Suppressor macrophage treated with lipopolysaccharide for 1 hour (primary cell): ENCODE measurements at places on chromosomes 4 and X.

- no peak for DNase-seq
These were observed 1.7 kb upstream of the TIFA start for GRCh38 chr4:112287258-112287989.

GRCh38 chrX:134599184-134599914, 58.9 kb downstream of the PLAC1 start:
- DNase-seq = peak; percentile 42

GRCh38 chr4:180449395-180449956, 1793.7 kb upstream of the TENM3 start:
- DNase-seq = peak; percentile 28

DNA sequence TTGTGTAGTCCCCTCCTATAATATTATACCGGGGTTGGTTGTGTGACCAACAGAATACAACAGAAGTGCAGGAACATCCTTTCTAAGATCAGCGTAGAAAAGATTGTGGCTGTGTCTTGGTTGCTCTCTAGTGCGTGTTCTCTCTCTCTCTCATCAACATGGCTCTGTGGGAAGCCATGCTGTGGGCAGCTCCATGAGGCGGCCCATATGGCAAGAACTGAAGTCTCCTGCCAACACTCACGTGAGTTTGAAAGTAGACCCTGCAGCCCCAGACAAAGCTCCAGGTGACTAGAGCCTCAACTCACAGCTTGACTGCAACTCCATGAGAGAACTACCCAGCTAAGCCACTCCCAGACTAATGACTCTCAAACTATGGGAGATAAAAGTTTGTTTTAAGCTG, 118.7 kb downstream of the TSPAN5 start:
- DNase-seq = no peak

GRCh38 chrX:154378059-154378798, 866 bp upstream of the EMD start:
- peak; percentile 51 for DNase-seq

GRCh38 chrX:68083510-68083909, 349.8 kb downstream of the OPHN1 start:
- DNase-seq = no peak

DNA sequence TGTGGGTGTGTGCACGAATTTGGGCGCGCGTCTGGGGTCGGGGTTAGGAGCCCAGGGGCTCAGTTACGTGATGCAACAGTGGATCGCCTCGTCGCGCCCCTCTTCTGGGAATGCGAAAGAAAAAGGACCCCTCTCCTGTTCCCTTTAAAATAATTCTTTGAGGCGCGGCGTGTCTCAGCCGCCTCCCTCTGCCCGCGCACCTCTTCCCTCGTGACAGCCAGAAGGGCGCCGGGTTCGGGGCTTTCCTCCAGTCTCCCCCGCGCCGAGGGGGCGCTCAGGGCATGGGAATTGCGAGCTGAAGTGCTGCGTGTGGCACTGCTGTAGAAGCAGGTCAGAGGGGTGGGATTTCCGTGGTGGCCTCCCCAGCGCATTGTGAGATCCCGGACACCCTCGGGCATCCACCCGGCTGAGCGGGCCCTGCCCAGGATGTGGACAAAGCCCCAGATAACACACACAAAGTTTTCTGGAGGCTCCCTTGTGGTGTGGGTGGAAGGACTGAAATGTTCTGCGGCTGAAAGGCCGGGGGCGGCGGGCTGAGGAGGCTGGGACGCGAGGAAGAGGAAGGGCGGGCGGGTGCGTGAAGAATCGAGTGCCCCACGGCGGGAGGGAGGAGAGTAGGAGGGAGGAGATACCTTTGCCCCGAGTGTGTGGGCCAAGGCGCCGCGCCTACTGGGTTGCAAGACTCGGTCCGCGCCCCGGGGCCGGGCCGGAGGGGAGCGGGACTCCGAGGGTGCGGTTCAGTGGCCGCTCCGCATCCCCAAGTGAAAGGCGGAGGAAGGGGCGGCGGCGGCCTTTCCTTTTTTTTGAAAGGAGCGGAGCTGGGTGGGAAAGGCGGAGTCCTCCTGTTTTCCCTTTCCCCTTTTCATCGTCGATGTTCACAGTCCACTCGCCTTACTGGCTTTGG, 752 bp downstream of the SEPTIN11 start:
- DNase-seq = peak; percentile 93

DNA sequence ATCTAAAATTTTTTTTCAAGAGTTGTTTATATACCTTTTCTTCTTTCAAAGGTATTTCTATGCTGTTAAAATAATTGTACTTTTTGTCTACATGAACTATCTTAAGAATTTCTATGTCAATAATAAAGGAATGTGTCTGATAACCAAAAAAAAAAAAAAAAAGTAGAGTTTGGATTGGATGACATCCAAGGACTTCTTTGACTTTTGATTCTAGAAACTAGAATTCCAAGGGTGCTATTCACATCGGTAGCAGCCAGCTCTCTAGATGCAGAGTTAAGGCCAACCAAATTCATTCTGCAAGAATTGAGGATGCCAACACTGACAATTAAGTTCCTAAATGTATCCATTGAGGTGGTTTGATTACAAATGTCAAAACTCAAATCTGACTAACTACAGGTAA, 42.0 kb upstream of the PRKG2 start:
- DNase-seq = no peak

DNA sequence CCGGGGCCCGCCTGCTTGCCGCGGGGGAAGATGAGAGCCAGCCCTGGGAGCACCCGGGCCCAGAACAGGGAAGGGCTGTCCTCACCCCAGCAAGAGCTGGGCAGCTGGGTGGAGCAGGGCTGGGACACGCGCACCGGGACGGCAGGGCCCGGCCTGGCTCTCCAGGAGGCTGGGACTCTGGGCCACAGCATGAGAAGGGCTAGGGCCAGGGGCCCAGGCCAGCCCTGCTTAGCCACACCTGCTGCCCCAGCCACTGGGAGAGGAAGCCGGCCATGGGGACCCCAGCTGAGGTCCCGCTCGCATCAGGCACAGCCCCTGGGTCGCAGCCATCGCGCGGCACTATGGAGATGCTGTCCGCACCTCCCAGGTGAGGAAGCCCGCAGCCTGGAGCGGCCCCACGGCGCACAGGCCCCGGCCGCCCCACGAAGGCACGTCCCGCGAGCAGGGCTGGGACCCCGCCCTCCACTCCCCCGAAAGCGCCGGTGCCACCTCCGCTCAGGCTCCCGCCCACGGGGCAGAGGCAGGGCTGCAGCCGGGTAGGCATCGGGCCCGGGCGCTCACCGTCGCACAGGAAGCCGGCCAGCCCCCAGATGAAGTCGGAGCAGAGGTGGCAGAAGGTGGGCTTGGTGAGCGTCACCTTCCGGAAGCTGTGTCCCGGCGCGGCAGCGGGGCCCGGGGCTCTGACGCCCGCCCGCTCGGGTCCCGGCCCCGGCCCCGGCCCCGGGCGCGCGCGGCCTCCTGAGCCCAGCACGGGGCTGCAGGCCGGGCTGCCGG, 531 bp downstream of the DGKQ start:
- peak; percentile 45 for DNase-seq
